ENCODE measurements at places on chromosomes 4 and X. TPM values are rescaled to one million over a fixed set of nuclear protein-coding genes. Genes with fewer than 3 reads are reported as not detected.

CLDN34 gene
- total RNA-seq: 0.14 TPM

PLAC1 gene
- 2.3 TPM for total RNA-seq

GPR119 gene
- not detected for total RNA-seq

HSFX1 gene
- 0.93 TPM for total RNA-seq

SHISA3 gene
- not detected for total RNA-seq

ART3 gene
- not detected for total RNA-seq

SYNPO2 gene
- 2.6 TPM for total RNA-seq

WDR17 gene
- under 0.01 TPM for total RNA-seq

STS gene
- 0.34 TPM for total RNA-seq

CPZ gene
- 0.21 TPM for total RNA-seq

ERCC6L gene
- 0.07 TPM for total RNA-seq

DACH2 gene
- total RNA-seq: not detected

PAGE1 gene
- total RNA-seq: not detected

ERVMER34-1 gene
- 9.0 TPM for total RNA-seq

CLNK gene
- not detected for total RNA-seq

PRR32 gene
- not detected for total RNA-seq

ZNF732 gene
- total RNA-seq: 0.68 TPM

USP51 gene
- under 0.01 TPM for total RNA-seq

ADAMTS3 gene
- 0.78 TPM for total RNA-seq

ETDA gene
- total RNA-seq: not detected

DUX4 gene
- total RNA-seq: not detected

ADGRG4 gene
- total RNA-seq: not detected
